ENCODE measurements at places on chromosomes 3 and 15.

GRCh38 chr15:59521443-59521842 is 83.5 kb downstream of the FAM81A start:
- no peak for DNase-seq

- DNase-seq: peak; percentile 53
These were observed 53.2 kb upstream of the SRGAP3 start for GRCh38 chr3:9302425-9303181.

DNA sequence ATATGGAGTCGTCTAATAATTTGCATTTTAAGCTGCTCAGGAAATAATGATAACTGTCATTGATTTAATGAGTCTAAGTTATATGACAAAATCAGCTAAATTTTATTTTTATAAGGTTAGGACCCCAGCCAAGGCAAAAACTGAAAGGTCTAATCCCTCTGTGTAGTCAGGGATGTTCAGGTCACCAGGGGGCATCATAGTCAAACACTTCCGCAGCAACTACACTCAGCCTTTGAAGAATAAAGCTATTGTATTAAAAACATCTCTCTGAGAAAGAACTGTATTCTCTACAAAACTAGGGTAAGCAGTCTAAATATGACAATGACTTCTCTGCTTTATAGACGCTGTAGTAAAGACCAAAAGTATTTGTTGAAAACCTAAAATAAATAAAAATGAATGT is 15.0 kb downstream of the INTS14 start:
- peak; percentile 45 for DNase-seq

GRCh38 chr3:61562721-61563312 is 1.4 kb downstream of the PTPRG start:
- DNase-seq: no peak

- no peak for DNase-seq
These were observed 157.7 kb upstream of the BCL6 start for GRCh38 chr3:187902936-187903335.

- peak; percentile 81 for DNase-seq
These were observed at the start of gene NMB for GRCh38 chr15:84658080-84658787. NMB (minus strand) TSS chr15:84658199; CDS start chr15:84658152, 47 bp downstream.

DNA sequence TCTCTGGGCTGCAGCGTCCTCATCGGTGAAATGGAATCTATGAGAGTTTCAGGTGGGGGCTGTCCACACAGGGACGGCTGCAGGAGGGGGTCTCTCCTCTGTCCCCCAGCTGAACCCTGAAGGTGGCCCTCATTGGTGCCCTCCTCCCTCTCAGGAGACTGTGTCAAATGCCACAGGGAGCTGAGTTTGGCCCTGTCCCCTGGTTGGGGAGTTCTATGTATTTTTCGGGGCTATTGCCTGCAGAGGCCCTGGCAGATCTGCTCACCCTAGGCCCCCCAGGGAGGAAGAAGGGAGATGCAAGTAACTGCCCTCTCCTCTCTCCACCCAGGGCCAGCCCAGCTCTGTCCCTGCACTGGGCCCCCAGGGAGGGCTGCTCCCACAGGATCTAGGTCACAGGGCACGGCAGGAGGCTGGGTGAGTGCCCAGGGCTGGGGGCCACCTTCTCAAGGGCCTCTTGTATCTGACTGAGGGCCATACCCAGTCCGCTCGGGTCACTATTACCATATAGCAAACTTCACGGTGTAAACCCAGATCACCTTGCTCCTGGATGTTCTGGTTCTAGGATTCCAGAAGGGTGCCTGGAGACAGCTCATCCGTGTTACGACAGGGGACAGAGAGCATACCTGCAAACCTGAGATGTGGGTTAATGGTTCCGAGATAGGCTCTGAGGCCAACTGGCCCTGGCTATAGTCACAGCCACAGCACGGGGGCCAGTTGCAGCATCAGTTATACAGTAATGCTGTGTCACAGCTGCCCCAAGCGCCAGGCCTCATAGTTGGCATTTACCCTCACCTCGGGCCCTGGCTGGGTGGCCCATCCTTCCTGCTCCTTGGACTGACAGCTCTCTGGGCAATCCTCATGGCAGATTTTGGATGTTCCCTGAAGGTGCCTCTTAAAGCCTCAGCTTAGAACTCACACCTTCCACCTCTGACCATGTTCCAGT is 102.4 kb upstream of the PRR23E start:
- DNase-seq: no peak

DNA sequence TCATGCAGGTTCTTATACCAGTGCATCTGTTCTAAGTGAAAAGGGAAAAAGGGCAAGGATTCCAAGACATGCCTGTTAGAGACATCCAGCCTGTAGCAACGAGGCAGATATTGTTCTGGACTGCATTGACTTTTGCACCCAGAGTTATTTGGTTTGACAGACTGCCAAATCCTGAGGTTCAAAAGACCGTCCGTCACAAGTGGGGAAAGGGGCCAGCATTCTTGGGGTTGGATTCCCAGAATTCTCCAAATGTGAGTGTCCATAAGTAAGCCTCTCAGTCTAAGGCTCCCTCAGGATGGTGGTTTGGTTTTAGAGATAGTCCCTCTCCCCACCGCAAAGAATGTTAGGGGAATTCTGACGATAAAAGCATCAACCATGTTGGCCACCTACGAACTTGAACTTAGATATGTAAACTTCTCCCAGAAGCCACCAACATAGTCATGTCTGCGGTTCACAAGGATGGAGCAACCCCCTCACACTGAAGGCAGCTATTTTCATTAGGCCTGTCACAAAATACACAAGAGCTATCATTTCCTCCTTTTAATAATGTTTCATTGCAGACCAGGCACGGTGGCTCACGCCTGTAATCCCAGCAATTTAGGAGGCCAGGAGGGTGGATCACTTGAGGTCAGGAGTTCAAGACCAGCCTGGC is 13.6 kb upstream of the LACTB start:
- DNase-seq: no peak

- DNase-seq: peak; percentile 78
These were observed at the start of gene USF3 for GRCh38 chr3:113695786-113696645. USF3 (minus strand) TSS chr3:113696642; CDS start chr3:113674878, 21,764 bp downstream.

DNA sequence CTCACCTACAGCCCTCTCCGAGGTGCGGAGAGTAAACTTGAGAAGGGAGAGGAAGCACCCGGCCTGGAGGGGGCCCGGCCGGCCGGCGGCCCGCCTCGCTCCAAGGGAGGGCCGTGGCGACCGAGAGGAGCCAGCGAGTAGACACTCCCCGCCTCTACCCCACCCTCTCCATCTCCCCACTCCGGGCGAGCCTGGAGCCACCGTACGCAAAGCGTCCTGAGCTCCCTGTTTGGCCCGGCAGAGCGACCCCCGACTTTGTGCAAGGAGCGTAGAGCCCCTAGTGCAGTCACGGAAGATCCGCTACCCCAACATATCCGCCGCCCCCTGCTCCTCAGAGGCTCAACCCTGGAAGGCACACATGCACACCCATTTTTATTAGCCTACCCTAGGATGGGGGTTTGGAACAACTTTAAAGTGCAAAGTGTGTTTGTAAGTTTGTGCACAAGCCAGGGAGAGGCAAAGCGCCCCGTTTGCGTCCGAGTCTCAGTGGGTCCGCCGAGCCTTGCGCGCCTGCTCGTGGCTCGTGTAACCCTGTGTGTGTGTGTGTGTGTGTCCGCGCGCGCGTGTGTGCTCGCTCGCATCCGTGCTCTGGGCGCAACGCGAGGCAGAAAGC is 508 bp upstream of the SMAD6 start:
- peak; percentile 13 for DNase-seq

- DNase-seq: no peak
These were observed 153.3 kb downstream of the BCHE start for GRCh38 chr3:165683947-165684346.

DNA sequence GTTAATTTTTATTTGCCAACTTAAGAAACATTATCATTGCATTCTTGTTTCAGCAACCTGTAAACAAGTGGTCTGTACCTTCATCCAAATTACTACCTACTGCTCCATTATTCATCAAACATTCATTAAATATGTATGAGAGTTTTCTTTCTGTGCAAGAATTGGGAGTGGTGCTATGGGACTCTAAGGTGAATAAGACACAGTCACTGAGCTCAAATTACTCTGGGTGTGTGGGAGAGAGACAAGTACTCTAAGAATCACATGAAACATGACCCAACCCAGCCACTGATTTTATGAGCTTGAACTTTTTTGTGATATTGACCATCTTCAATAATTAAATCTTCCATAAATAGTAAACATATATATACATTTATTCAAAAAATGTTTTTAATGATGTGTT is 227.2 kb upstream of the TP63 start:
- DNase-seq: no peak

DNA sequence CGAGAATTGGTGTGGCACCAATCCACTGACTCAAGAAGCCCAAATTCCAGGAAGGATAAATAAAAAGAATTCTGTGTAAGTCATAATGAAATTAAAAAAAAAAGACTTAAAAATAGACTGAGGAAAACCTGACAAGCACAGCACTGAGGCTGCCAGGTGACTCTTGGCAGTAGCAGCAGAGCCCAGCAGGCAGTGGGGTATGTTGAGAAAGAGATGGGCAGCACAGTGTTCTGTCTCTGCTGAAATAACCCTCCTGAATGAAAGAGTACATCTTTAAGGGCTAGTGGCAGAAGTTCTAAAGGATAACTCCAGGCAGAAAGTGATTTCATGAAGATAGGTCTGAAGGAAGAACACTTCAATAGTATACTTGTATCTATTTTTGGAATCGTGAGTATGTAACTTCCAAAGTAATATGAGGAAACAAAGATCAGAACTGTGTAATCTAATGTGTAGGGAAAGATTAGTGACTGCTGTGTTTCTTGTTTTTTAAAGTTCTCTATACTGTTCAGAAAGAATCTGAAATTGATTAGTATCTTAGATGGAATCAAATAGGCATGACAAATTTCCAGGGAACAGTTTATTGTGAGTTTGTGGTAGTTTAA is 75.9 kb downstream of the RAB7A start:
- DNase-seq: no peak

DNA sequence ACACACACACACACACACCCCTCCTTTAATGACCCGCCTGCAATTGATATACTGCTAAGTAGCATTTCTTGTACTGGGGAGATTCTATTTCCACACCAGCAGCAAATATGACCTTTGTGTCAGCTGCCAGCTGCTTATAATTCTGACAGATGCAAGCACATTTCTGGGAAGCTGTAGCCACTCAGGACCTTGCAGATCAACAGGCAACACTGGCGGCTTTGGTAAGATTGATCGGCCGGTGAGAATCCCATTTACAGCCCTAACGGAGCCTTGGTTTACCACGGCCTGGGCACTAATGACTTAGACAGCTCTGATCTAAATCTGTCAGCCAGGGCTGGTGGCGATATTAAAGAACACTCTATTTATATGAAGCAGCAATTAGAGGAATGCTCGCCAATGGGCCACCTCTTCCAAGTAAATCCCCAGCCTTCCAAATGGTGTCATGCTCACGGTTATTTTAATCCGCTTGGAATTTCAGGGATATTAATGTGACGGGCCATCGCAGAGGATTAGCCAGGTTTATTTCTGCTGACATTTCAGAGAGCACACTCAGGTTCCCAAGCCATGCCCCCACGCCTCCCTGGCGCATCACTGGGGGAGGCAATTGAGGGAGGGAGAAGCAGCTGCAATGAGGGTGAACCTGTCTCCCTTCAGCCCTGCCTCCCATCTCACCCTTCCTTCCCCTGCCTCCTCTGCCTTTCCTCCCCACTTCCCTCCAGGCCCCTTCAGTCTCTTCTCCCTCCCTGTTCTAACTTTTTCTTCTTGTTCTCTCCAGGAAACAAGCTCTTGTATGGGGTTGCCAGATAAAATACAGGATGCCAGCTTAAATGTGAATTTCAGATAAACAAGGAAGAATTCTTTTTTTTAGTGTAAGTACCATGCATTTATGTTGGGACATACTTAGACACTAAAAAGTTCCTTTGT is 287.0 kb downstream of the TLE3 start:
- DNase-seq: no peak

DNA sequence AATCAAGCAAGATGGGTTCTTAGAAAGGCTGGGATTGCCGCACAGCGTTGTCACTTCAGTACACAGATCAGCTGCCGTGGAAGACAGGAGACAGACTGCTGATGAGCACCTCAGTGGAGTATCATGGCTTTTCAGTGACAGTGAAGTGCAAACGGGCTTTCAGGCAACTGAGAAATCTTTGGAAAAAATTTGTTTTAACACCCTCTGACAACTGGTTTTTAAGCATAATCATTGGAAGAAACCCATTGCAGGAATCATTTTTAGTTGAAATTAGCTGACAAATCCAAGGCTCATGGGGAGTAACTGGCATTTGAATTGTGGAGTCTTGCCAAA is 418.8 kb downstream of the OTOL1 start:
- DNase-seq: no peak

- DNase-seq: no peak
These were observed 214.3 kb downstream of the ADAMTS9 start for GRCh38 chr3:64473466-64473865.

GRCh38 chr3:39413691-39414420 is 7.3 kb downstream of the RPSA start:
- DNase-seq: no peak

DNA sequence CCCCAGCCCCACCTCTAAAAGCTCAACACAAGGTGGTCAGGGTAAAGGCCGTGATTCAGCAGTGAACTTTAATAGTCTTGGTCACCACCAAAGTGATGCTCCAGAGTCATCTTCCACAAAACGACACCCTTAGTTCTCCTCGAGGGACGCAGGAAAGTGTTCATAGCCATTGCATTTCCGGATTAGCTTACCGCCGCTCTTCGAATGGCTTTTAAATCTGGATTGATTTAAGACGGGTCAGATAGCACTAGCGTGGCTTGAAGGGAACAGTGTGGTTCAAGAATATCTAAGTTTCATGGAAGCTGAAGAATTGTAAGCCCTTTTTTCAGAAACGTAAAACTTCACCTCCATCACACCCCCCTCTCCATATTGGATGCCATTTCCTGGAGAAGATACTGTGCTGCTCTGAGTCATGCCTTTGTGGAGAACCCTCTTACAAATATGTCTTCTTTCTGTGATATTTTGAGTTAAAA is 829 bp downstream of the RNF7 start:
- DNase-seq: peak; percentile 11

GRCh38 chr3:136624371-136624770 is 127.8 kb downstream of the STAG1 start:
- DNase-seq: no peak

GRCh38 chr3:73653351-73653750 is 28.6 kb upstream of the PDZRN3 start:
- no peak for DNase-seq

DNA sequence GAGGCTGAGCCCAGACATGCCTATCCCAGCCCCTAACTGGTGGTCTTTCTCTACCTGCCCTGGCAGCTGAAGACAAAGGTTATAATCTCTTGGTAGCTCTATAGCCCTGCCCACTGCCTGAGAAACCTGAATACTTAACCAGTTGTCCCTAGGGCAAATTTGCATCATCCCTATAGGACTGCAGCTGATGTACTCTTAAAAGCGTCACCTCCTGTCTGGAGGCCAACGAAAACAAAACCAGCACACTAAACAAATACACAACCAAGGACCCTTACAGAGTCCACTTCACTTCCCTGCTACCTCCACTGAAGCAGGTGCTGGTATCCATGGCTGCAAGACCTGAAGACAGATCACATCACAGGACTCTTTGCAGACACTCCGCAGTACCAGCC is 98.0 kb downstream of the KCNAB1 start:
- DNase-seq: no peak

- no peak for DNase-seq
These were observed 107.6 kb upstream of the ZBTB20 start for GRCh38 chr3:115254492-115255196.

Measured in CD8-positive, alpha-beta T cell (primary cell).